ENCODE measurements at places on chromosomes 5 and 9. TPM values are rescaled to one million over a fixed set of nuclear protein-coding genes. Genes with fewer than 3 reads are reported as not detected.

GRCh38 chr5:163079618-163080017, 357.8 kb upstream of the CCNG1 start:
- no peak overlapping the region for H3K27ac ChIP-seq
- H3K36me3 ChIP-seq: no peaks in the 10 kb centered on the region
- H3K4me3 ChIP-seq: no peak overlapping the region
- DNase-seq: no peak

GRCh38 chr5:125333416-125333815, 587.0 kb upstream of the ZNF608 start:
- no peak overlapping the region for H3K27ac ChIP-seq
- no peaks in the 10 kb centered on the region for H3K4me1 ChIP-seq
- no peak overlapping the region for H3K4me3 ChIP-seq
- DNase-seq: no peak

- H3K27ac ChIP-seq: no peak overlapping the region
- H3K36me3 ChIP-seq: no peaks in the 10 kb centered on the region
- H3K4me1 ChIP-seq: no peaks in the 10 kb centered on the region
- no peaks in the 10 kb centered on the region for H3K27me3 ChIP-seq
- DNase-seq: no peak
- no peak overlapping the region for H3K4me3 ChIP-seq
These were observed 118.9 kb upstream of the CCDC180 start for GRCh38 chr9:97188545-97188944.

DNA sequence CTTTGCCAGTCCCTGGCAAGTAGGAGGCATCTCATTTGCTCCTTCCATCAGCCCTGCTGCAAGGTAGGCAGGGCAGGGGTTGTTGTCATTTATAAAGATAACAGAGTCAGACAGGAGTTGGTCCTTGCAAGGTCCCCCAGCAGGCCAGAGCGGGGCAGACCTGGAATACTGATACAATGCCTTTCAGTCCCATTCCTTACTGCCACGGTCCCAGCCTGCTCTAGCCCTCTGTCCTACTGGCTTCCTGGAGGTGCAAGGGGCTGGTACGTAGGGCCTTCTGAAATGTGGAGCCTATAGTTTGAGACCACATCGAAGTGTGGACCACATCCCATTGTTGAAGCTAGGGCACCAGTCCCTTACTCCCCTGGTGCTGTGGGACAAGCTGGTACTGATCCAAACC, 42.8 kb upstream of the PITX1 start:
- DNase-seq: no peak
- H3K4me1 ChIP-seq: no peaks in the 10 kb centered on the region
- H3K27ac ChIP-seq: no peak overlapping the region
- H3K27me3 ChIP-seq: peaks cover 2% of the 10 kb centered on the region
- no peak overlapping the region for H3K4me3 ChIP-seq

The FLT4 gene
- polyA plus RNA-seq: 50.9 TPM

The EPB41L4A gene
- 4.2 TPM for polyA plus RNA-seq

DNA sequence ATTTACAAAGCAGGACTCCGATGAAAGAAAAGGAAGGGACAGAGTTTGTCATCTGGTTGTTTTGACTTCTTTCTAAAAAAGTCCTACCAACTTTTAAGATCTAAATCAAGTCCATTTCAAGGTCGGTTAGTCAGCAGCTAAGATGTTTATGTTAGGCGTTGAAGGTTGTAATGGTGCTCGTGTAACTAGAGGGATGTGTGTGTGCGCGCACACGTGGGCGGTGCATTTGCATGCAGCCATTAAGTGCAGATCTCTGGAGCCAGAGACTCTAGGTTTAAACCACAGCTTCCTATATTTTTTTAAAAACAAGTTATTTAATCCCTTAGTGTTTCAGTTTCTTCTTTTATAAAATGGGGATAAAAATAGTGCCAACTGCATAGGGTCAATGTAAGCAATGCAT, 77.0 kb upstream of the SMIM32 start:
- no peak overlapping the region for H3K27ac ChIP-seq
- DNase-seq: no peak
- H3K36me3 ChIP-seq: no peaks in the 10 kb centered on the region
- peaks cover 8% of the 10 kb centered on the region for H3K27me3 ChIP-seq
- H3K4me3 ChIP-seq: no peak overlapping the region
- no peaks in the 10 kb centered on the region for H3K4me1 ChIP-seq

GRCh38 chr9:34603610-34604231, 8.2 kb downstream of the RPP25L start:
- H3K36me3 ChIP-seq: no peaks in the 10 kb centered on the region
- DNase-seq: peak; percentile 77
- no peaks in the 10 kb centered on the region for H3K4me1 ChIP-seq
- no peak overlapping the region for H3K4me3 ChIP-seq

- no peaks in the 10 kb centered on the region for H3K27me3 ChIP-seq
- no peak overlapping the region for H3K27ac ChIP-seq
- H3K4me1 ChIP-seq: no peaks in the 10 kb centered on the region
- H3K36me3 ChIP-seq: peaks cover 4% of the 10 kb centered on the region
- DNase-seq: peak; percentile 13
These were observed 5.9 kb upstream of the CFAP90 start for GRCh38 chr5:7856855-7857254.

DNA sequence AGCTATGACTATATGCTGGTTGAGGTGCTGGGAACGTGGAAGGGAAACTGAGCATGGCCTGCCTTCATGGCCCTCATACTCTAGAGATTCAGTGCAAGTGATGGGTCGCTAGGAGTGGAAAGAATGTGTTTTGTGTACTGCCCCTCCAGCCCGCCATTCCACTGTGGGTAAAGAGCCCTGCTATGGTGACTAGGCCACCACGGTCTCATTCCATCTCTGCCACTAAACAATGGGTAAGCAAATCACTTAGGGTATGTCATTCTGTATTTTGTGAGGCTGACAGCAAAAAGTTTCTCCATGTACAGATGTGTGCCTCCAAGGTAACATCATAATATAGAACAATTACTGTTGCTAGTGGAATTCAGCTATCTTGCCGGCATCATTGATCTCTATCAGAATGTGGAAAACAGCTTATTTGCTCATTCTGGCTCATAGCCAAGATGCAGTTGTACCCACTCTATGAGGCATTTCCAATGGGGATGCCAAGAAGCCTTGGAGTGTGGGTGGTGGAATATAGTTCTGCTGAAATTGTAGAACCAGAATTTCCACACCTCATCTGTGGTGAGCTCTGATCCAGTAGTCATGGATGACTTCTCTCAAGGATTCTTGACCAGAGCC, 12.5 kb downstream of the SMARCA2 start:
- peak; percentile 7 for DNase-seq
- no peaks in the 10 kb centered on the region for H3K36me3 ChIP-seq
- no peaks in the 10 kb centered on the region for H3K27me3 ChIP-seq

GRCh38 chr5:143495110-143495509, 91.6 kb upstream of the NR3C1 start:
- H3K36me3 ChIP-seq: no peaks in the 10 kb centered on the region
- no peak for DNase-seq
- H3K27me3 ChIP-seq: no peaks in the 10 kb centered on the region
- H3K4me3 ChIP-seq: no peak overlapping the region
- H3K27ac ChIP-seq: no peak overlapping the region

GRCh38 chr5:111942661-111943401, 185.8 kb upstream of the NREP start:
- no peak for DNase-seq
- no peak overlapping the region for H3K27ac ChIP-seq
- peaks cover 1% of the 10 kb centered on the region for H3K27me3 ChIP-seq

The GRIN1 gene
- polyA plus RNA-seq: not detected

DNA sequence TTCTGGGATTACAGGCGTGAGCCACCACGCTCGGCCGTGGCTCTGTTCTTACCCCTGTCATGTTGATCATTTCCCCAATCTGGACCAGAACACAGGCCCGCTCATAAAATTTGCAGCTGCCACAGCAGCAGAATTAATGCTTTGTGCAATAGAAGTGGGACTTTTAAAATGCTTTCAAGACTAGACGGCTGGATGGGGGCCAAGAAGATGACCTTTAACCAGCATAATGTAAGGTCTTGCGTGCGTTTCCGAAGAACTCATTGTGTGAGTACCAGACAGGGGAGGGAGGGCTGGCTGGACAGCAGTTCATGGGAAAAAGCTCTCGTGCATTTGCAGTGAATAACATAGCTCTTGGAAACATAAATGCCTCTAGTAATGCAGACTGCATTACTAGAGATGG, 3.5 kb upstream of the WDR38 start:
- no peak overlapping the region for H3K4me3 ChIP-seq
- no peak overlapping the region for H3K27ac ChIP-seq
- H3K27me3 ChIP-seq: no peaks in the 10 kb centered on the region
- DNase-seq: peak; percentile 93
- H3K4me1 ChIP-seq: peaks cover 3% of the 10 kb centered on the region
- no peaks in the 10 kb centered on the region for H3K36me3 ChIP-seq

- DNase-seq: no peak
- H3K36me3 ChIP-seq: no peaks in the 10 kb centered on the region
These were observed 106.1 kb downstream of the CDH9 start for GRCh38 chr5:26932238-26932637.

All from endothelial cell of umbilical vein (primary cell).